Fibroblast of mammary gland (primary cell): ENCODE measurements at places on chromosomes 7 and 10.

- DNase-seq: no peak
These were observed 372.4 kb downstream of the SFMBT2 start for GRCh38 chr10:7038416-7038815.

- no peak for DNase-seq
These were observed 98.7 kb downstream of the AUTS2 start for GRCh38 chr7:69696686-69697685.

GRCh38 chr7:112201839-112202238 lies 4.4 kb downstream of the DOCK4 start:
- DNase-seq: no peak

DNA sequence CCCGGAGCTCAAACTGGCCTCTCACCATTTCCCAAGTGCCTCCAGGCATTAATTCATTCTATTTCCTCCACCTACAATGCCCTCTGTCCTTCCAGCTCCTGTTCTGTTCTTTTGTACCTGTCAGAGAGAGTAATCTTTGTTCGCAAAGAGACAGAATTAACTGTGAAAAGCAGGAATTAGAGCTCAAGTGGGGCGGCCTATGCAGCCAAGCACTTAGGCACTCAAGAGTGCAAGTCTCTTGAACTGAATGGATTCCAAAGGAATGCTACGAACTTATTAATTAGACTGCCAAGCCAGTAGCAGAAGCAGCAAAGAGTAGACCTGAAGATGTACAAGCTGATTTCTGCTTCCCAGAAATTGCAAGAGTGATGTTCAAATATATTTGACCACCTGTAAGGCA lies 338.3 kb upstream of the AUTS2 start:
- no peak for DNase-seq

- peak; percentile 59 for DNase-seq
These were observed 133.7 kb downstream of the ARHGAP22 start for GRCh38 chr10:48470893-48471805.

GRCh38 chr7:133358708-133359107 lies 105.8 kb downstream of the EXOC4 start:
- DNase-seq: peak; percentile 43

DNA sequence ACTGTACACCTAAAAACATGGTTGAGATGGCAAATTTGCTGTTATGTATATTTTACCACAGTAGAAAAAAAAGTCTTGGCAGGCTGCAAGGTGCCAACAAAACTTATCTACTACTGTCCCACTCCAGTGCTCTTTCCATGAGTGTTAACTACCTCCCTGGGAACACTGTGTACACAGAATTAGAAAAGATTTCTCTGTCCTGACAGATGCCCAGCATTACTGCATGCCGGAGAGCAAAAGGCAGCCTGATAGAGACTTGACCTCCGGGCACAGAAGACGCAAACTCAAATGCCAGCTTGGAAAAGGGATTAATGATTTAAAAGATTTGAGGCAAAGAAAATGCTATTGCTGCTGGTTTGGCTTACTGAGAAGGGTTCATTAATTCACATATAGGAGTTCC lies 228.8 kb downstream of the TMEM178B start:
- no peak for DNase-seq

- no peak for DNase-seq
These were observed 46.6 kb downstream of the BTRC start for GRCh38 chr10:101400585-101400984.

GRCh38 chr10:91409869-91410637 lies at the start of gene HECTD2:
HECTD2 (plus strand) TSS chr10:91410344; CDS start chr10:91410439, 95 bp downstream.
- peak; percentile 58 for DNase-seq

DNA sequence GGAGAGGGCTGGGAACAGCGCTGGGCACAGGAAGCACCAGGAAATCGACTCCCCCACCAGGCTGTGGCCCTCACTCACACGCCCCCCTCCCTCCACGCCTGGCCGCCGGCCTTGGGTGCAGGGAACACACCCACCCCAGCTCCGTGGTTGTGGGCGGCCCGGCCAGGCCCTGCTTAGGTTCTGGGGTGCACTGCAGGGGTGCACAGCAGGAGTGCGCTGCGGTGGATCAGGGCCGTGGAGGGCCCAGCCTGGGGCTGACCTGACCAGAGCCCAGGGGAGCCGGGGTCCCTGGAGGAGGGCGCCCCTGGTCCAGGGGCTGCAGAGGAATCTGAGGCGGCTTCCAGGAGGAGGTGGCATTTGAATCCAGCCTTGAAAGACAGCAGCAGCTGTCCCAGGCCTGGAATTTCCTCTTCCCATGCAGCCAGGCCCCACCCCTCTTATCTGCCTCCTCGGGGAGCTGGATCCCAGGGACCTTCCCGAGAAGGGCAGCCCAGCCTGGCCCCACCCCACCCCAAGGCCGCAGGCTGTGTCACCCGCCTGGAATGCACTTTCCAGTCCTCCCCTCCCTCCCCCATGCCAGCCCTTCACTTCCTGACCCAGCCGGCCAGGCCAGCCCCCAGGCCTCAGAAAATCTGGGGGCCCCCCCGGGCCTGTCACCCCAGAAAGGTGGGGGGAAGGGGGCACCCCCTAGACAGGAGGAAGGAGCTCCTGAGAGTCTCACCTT lies 18.4 kb upstream of the PDGFA start:
- peak; percentile 79 for DNase-seq
